ENCODE measurements at places on chromosomes 1 and 21. TPM values are rescaled to one million over a fixed set of nuclear protein-coding genes. Genes with fewer than 3 reads are reported as not detected.

GRCh38 chr1:96256130-96256790 lies 465.3 kb upstream of the PTBP2 start:
- DNase-seq: no peak

GRCh38 chr1:39293375-39294070 lies 89.0 kb downstream of the MACF1 start:
- DNase-seq: no peak

DNA sequence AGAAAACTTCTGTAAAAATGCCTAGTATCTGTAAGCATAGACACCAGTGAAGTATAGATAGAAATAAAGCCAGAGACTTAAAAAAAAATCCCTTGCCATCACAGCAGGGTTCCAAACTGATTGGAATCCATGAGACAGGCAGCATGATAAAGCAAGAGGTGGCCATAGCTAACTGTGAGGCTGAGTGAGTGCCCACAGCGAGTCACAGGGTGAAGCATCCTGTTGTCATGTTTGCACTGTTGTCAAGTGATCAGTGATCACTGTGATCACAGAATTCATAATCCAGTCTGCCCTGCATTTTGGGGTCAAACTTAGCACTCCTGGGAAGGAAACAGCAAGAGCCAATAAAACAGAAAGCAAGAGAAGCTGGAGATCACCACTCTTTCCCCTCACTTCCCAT lies 33.3 kb downstream of the LRRC8B start:
- no peak for DNase-seq

DNA sequence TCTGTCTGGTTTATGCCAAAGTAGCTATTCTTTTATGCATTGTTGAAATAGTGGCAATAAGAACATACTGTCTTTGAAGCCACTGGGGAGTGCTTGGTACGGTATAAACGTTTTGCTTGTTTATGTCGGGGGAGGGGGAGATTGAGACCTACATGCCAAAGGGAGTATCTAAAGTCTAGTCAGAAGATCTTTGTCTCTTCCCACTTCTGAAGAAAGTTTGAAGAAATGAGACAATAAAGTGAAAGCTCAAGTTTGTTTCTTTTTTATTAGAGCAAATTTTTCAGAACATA lies 6.8 kb downstream of the AKIRIN1 start:
- no peak for DNase-seq

DNA sequence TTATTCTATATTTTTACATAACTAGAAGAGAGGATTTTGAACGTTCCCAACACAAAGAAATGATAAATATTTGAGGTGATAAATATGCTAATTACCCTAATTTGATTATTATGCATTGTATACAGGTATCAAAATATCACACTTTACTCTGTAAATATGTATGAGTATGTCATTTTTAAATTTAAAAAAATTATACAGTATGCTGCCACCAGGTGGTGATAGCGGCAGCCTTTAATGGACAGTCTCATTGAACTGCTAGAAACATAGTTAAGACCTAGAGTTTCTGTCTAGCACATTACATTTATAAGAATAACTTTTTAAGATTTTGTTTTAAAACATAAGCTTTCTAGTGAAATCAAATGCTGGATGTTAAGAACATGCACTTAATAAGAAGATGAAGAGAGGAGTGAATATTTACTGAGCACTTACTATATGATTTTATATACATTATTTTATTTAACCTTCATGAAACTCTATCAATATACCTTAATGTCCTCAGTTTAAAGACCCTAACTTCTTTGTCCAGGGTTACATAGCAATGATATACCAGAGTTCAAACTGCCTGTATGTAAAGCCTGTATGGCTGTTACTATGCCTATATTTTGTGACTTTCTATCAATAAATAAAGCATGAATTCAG lies 207.1 kb downstream of the NUF2 start:
- DNase-seq: peak; percentile 18

DNA sequence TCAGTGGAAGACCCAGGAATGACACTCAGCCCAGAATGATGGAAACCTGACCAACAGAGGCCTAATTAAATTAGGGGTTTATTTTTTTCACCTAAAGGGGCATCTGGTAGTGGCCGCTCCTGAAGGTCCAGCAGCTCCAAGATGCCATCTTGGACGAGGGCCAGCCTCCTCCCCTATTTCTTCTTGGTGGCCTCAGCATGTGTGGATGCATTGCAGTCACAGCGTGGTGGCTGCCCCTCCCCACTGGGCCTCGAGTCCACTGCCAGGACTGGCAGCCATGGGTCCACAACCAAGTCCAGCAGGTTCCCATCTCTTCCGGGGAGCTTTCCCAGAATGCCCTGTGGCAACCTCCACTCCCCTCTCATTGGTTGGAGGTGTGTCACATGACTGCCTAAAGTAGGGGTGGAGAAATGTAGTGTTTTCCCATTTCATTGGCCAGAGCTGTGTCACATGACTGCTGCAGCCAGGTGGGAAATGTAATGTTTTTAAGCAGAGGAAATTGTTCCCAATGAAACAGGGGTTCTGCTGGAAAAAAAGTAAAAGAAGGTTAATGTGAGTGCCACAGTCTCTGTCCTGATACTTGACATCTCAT lies 628.2 kb downstream of the PTPRU start:
- DNase-seq: no peak

DNA sequence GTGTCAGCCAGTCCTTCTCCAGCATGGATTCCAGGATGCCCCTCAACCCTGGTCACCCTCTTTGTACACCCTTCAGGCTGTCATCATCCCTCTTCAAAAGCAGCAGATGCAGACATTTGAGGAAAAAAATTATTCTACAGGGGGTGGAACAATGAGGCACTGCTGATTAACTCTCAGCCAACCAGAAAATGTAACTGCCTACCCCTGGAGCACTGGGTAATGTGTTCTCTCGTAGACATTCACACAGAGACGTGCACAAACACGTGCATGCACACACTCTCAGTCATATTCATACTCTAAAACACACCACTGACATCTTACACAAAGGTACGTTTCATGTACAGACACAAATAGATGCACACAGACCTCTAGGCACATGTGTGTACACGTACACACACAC lies 175.4 kb downstream of the TRABD2B start:
- no peak for DNase-seq

DNA sequence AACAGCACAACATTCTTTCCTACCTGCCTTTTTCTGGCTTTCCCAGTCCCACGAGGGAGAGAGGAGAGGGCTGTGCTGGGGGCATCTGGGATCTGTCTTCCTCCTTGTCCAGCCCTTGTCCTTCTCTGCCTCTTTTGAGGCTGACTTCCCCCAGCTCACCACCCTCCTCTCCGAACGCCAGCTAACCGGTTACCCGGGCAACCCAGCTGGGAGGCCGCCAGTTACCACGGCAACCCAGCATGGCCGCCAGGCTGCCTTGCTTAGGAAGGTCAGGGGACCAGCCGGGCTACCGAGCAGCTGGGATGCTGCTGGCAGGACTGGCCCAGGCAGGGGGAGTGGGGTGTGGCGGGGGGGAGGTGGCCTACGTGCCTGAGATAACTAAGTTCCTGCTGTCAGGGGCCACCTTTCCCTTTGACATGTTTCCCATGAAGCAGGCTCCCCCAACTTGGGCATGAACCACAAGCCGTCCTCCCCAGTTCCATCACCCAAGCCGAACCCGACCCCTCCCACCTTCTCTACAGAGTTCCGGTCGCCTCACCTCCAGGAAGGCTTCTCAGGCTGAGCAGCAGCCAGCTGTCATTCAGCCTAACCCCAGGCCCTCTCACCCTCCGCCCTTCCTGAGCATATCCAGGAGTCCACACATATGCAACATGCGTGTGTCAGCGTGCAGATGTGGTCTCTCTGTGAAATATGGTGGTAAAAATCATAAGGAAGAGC lies 8.7 kb downstream of the PLEKHA6 start:
- no peak for DNase-seq

- no peak for DNase-seq
Observed at GRCh38 chr1:65388908-65389695, 31.4 kb upstream of the LEPR start.

- DNase-seq: no peak
Observed at GRCh38 chr21:14046401-14046800, 164.4 kb downstream of the LIPI start.

- no peak for DNase-seq
Observed at GRCh38 chr1:214843281-214843680, 239.3 kb upstream of the KCNK2 start.

DNA sequence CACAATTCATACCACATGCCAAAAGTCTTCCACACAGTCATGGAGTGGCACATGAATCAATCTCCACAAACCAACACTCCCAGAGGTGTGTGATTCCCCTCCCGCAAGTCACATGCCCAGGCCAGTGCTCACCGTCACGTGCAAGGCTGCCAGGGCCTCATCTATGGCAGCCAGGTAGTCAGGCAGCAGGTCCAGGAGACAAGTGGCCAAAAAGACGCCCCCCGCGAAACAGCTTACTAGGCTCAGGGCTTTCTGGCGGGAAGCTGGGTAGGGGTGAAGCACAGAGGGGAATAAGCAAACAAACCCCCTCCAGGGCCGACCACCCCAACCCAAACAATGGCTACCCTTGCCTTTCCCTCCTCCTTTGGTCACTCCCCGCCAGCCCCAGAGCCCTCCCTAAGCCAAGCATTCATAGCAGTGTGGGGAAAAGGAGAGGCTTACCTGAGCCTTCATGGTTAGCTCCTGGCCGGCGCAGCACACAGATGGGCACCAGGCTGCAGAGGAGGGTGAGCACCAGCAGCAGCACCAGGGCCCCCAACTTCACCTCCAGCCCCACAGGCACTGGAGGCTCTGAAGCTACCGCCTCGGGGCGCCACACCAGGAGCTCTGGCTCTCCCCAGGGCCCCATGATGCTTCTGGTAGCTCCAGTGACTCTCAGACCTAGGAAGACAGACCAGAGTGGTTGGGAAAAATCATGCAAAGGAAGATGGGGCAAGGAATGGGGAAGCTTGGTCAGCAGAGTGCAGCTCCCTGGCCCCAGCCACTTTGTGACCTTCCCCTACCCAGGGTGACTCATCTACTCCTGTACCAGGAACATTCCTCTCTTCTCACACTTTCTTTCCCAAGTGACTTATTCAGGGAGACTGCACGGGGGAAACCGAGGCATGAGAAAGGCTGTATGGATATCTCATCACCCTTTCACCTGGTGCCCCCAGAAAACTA lies 978 bp downstream of the SLC39A1 start:
- DNase-seq: no peak

- no peak for DNase-seq
Observed at GRCh38 chr1:1889090-1889750, 1.7 kb downstream of the GNB1 start.

DNA sequence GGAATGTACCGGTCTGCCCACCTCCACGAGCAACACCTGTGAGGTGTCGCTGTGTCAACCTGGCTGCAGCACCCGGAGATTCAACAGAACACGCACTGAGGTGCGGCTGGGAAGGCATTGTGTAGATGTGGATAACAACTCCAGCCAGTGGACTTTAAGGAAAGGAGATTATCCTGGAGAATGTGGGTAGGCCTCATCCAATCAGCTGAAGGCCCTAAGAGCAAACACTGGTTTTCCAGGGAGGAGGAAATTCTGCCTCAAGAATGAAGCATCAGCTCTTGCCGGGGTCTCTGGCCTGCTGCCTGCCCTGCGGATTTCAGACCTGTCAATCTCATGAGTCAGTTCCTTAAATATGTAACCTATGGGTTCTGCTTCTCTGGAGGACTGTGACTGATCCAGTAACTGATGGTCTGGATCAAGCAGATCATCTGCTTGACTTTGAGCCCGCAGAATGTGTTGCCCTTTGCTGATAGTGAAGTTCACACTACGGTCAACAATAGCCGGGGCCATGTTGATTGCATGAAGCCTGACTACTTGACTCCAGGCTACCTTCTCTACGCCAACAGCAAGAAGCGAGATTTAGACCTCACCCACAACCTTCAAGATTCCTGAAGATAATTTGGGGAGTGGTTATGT lies 15.9 kb upstream of the PRDM15 start:
- DNase-seq: no peak

DNA sequence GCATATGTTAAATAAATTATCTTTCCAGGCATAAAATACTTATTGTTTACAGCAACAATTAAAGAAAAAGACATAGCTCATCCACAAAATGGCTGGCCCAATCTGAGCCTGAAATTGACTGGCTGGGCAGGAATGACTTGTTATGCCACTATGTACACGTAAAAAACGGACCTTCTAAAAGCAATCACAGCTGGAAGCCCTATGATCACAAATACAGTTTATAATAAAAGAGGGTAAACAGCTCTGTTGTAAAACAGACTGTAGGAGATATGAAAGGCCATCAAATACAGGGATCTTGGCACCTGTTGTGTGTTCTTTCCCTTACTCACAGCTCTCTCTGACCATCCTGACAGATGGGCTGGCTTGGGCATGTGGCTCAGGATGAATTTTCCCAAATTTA lies 70.5 kb upstream of the DMRTA2 start:
- no peak for DNase-seq

Gene CYP4A22
- polyA plus RNA-seq: not detected

Gene SH3GLB1
- polyA plus RNA-seq: 51.4 TPM

Gene RIT1
- polyA plus RNA-seq: 28.1 TPM

Gene PDPN
- polyA plus RNA-seq: not detected

Gene NRIP1
- polyA plus RNA-seq: 13.3 TPM

Gene PPP1R8
- polyA plus RNA-seq: 43.3 TPM

Gene GUCA2A
- not detected for polyA plus RNA-seq

Gene TMCO4
- 10.9 TPM for polyA plus RNA-seq

Gene EFCAB7
- polyA plus RNA-seq: 3.7 TPM

Gene UBR4
- 12.4 TPM for polyA plus RNA-seq

Gene HES3
- not detected for polyA plus RNA-seq
